ENCODE measurements at places on chromosomes 7 and 10.
A peak's percentile ranks its signal among the peaks of the same experiment; 100 is the strongest.

- DNase-seq: no peak
Measured at GRCh38 chr10:26627324-26627723, 70.2 kb upstream of the PDSS1 start.

- DNase-seq: peak; percentile 35
Measured at GRCh38 chr10:102419269-102420180, 940 bp upstream of the PSD start.

GRCh38 chr10:133013463-133013862 lies 71.1 kb upstream of the CFAP46 start:
- DNase-seq: peak; percentile 71

DNA sequence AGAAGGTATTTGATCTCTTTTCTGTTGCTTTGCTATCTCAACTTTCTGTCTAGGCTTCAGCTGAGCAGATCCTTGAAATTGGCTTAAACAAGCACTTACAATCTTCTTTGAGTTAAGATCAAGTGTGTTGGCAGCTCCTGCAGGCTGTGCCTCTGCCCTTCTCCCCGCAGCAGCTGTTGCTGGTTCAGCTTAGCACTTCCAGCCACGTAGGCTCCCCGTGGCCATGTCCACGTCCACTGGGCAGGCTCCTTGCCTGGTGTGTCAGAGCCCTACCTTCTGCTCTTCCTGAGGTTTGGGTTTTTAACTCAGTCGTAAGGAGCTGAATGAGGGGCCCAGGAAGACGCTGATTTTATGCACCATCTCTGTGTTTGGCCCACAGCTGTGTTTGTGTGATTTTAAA lies 47.2 kb downstream of the CAMK1D start:
- DNase-seq: no peak

DNA sequence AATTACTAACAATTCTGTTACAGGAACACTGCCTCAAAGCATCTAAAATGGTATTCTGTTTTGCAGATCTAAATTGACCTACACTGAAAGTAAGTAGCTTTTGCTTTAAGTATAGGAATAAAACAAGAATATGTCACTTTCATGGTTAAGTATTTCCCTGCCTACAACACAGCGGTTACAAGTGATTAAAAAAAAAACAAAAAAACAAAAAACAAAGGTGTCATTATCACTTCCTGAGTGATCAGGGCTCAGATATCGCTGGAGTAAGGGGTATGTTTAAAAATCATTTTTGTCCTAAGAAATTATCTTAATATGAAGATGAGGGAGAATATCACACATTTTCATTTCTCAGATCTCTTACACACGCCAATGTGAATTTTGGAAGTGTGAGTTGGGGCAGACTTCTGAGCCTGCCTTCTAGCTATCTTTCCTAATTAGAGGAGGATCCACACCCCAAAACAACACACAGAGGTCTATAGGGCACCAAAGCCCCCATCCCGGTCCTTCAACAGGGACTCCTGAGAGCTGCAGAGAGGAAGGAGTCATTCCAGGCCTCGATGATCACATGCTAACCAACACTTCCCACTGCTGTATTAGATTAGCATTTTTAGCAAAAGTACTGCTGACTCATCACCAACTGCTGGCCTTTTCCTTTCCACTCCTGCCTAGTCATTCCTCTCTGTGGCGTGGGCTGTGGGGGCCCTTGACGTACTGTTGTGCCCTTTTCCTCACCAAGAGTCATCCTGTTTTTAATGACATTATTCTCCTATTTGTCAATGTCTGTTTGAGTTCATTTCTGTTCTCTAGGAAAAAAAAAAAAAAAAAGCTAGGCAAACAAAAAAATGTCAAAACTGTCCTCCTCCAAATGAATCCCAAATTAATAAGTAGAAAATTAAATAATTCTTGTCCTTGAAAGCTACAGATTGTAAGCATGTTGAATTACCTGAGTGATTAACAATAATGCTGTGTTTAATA lies 31.2 kb downstream of the PRTFDC1 start:
- DNase-seq: peak; percentile 93

- DNase-seq: peak; percentile 56
Measured at GRCh38 chr7:100585511-100586265, at the start of gene LRCH4. Gene LRCH4 (minus strand): TSS chr7:100586129. CDS start chr7:100586100, 29 bp downstream.

DNA sequence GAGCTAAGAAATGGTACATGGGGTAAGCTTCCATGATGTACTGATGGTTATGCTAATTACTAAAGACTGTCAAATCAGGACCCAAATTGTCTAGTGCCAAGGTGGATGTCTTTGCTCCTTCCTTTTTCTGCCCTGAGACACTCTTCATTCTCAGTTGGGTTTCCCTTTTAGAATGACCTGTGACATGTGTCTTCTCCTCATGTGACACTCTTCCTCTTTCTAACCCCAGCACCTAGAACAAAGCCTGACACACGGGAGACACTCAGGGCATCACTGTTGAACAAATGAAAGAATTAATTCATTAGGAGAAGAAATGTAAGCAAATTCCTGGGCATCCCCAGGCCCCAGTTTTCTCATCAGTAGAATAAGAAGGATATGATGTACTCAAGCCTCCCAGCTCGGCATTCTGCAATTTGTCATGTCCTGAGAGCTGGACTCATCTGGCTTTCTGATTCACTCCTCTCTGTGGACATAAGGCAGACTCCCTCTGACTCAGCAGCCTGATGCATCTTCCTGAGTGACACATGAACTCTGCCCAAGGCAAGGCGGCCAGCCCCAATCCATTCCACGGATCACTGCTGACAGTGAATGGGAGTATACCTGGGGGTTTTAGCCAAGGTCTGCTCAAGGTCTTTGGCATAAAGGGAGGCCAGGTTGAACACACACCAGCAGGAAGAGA lies 473.8 kb downstream of the KCNMA1 start:
- DNase-seq: peak; percentile 99

DNA sequence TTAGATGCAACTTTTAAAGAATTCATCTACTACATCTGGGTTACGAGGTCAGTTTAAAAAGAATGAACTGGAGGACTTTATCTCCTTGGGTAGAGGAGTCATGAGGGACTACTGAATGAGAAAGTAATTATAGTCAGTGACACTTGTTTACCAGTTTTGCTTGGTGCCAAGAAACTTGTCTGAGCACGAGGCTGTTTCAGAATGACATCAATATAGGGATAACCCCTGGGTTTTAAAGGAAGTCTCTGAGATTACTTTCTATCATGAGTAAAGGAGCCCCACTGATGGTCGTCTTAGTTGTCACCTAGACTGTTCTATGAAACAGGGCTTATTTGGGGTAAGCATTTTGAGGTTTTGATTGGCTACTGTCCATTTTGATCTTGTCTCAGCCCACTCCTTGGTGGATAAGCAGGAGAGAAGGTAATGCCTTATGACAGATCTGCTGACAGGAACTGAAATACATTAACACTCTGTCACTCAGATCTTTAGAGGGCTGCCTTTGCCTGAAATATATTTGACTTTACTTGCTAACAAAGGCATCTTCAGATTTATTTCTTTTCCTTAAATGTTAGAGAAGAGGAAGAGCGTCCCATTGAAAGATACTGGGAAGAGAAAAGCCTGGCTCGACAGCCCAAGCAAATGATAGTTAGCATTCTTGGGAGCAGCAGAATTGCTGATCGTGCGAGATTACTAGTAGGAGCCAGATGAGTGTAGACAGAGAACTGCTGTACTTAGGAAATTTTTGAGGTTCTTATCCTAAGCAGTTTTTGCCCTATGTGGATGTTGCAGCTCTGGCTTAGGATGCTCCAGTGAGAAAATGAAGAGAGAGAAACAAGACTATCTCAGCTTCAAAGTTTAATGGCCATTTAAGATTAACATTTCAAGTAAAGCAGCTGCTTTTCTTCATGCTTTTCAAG lies 299.2 kb upstream of the LRGUK start:
- DNase-seq: peak; percentile 42

DNA sequence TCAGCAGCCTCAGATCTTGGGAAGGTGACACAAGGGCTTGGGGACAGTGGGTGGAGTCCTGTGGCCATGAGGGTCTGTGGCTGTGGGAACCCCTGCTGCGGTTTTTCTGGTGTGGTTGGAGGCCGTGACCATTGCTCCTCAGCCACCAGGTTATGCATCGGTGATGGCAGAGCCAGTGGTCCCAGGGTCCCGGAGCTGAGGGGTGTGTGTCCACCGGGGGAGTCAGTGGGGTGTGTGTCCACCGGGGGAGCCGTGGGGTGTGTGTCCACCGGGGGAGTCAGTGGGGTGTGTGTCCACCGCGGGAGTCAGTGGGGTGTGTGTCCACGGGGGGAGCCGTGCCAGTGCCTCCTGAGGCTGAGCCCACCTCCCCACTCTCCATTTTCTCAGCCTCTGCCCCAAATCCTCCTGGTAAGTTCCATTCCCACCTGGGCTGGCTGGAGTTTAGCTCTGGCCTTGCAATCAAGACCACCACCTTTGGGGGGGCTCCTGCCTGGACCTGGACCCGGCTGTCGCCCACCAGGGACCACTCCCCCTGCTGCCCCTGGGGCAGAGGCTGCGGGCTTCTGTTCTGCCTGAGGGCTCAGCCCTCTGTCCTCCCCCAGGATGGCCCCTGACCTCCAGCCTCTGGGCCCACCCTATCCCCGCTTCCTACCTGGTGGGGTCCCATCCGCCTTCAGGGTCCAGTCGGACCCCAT lies 143.5 kb downstream of the ELFN1 start:
- no peak for DNase-seq

- no peak for DNase-seq
Measured at GRCh38 chr10:23780331-23780730, 341.5 kb downstream of the OTUD1 start.

- DNase-seq: peak; percentile 55
Measured at GRCh38 chr10:28777911-28778310, 100.6 kb downstream of the BAMBI start.

DNA sequence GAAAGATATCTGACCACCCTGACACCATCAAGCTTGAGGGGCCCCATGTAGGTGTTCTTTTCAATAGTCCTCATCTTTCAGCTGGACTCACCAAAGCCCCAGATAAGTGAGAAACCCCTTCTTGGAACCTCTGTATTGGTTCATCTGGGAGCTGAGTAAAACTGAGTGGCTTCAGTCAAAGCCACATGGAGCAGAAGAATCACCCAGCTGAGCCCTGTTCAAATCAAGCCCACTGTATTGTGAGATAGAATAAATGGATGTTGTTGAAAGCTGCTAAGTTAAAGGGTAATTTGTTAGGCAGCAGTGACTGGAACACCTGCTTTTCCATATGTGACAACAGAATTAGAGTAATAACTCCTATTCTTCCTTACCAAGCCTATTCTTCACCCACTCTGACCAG lies 64.8 kb upstream of the SDK1 start:
- no peak for DNase-seq

DNA sequence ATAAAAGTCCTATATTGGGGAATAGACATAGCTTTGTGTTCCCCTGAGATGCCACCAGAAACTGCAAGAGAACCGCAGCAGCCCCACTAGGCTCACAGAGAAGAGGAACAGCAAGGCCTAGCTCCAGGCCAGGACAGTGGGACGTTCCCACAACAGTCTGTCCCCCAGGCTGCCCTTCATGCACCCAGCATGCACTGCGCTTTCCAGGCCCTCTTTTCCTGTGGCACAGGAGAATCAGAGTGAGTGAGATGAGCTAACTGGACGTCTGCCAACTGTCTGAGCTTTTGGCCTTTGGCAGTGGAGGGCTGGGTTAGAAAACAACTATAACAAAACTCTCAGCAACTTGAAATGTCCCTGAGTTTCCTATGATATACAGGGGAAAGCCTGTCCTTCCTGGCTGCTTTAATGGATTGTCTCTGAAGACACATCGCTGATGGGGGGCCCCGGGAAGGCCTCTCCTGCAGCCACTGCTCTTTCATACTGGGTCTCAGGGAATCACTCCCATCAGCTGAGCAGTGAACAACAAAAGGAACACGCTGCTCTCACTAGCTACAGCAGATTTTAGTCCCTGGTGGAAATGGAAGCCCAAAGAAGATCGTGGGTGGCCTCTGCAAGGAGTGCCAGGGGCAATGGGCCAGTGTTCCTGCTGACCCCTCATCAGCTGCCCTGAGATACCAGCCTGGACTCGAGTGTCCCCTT lies 53.5 kb downstream of the PODXL start:
- peak; percentile 52 for DNase-seq

DNA sequence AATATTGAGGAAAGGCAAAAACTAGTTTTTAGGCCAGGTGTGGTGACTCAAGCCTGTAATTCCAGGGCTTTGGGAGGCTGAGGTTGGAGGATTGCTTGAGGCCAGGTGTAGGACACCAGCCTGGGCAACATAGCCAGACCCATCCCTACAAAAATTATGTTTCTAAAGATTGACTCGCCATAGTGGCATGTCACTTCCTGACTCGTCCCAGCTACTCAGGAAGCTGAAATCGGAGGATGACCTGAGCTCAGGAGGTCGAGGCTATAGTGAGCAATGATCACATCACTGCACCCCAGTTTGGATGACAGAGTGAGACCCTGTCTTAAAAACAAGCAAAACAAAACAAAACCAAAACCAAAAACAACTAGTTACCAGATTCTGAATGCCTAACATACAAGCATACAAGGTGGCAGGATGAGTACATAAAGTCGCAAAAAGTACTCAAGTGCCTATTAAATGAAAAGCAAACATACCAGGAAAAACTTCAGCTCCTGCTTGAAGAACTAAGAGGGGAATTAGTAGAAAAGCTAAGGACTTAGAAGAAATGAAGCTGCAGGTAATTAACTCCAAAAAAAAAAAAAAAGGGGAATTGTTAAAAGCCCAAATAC lies 14.1 kb downstream of the ZNF398 start:
- DNase-seq: peak; percentile 81

- DNase-seq: no peak
Measured at GRCh38 chr10:31123946-31124345, 92.3 kb upstream of the ZNF438 start.

- peak; percentile 4 for DNase-seq
Measured at GRCh38 chr10:53395449-53395848, 622.9 kb upstream of the MBL2 start.

- peak; percentile 71 for DNase-seq
Measured at GRCh38 chr10:125156739-125157480, 3.5 kb downstream of the CTBP2 start.

GRCh38 chr10:62590306-62590705 lies 214.2 kb upstream of the ADO start:
- DNase-seq: no peak

GRCh38 chr10:123607386-123607785 lies 58.8 kb upstream of the GPR26 start:
- DNase-seq: no peak

GRCh38 chr7:74586258-74587175 lies 71.0 kb upstream of the GTF2I start:
- peak; percentile 59 for DNase-seq

DNA sequence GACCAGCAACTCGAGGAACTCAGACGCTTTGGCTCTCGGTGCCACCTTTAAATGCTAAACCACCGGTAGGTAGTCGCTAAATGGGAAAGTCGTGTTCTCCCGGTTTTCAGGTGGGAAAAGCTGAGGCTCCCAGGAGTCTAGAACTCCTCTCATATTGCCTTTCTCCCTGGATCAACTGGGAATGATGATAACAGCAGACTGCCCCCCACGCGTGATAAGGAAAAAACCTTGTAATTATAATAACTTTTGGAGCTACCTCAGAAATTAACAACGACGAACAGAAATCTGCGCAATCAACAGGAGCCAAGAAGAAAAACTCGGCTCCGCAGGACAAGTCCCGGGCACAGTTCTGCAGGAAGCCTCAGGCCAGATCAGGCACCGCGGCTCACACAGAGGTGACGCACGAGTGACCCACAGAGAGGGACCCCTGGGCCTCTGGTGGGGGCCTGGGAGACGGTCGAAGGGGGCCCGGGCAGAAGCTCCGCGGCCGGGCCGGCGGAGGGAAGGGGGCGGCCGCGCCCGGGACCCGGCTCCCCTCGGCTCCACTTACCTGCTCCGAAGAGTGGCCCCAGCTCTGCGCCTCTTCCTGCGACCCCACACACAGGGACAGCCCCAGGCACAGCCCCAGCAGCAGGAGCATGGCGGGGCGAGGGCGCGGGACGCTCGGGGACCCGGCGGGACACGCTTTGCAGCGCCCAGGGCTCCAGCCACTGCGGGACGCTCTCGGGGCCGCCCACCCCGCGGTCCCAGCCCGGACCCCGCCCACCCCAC lies at the start of gene ITIH5:
TSS of gene ITIH5 (minus strand) at position 714 of the 771 bp plus-strand sequence. CDS start at position 640, 74 bp downstream.
- DNase-seq: no peak

GRCh38 chr10:117461766-117462423 lies 80.7 kb upstream of the EMX2 start:
- DNase-seq: peak; percentile 93
